ENCODE measurements at places on chromosomes 16 and 17.
A peak's percentile ranks its signal among the peaks of the same experiment; 100 is the strongest.

DNA sequence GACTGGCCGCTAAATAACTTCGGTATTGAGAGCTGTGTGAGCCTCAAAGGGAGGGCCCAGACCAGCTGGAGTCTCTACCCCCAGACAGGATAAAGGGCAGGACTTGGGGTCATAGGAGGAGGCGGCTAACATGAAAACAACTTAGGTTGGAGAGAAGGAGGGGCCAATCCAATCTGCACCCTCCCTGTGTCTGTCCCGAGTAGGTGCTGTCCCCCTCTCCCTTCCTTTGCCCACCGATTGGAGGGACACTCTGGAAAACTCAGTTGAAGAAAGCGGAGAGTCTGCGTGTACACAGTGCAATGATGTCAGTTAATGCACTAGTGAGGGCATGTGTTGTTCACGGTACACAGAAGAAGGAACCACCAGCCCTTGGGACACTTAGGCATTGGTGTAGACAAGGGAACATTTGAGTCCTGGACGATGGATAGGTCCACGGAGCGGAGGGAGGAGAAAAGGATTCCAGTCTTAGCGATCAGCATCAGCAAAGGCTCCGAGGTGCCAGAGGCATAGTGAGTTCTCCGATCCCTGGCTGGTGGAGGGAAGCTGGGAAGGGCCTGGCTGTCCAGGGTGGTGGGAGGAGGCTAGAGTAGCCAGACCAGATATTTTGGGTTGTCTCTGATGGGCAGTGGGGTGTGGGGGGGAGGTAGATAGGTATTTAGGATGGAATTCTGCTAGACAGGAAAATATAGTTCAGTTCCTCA, 761 bp downstream of the NOL3 start:
- H3K27me3 ChIP-seq = peaks cover 28% of the 10 kb centered on the region
- H3K36me3 ChIP-seq = peaks cover 5% of the 10 kb centered on the region
- H3K4me3 ChIP-seq = peak overlapping the region; percentile 15

GRCh38 chr17:44383861-44384260, 5.6 kb downstream of the ITGA2B start:
- H3K4me3 ChIP-seq = no peak overlapping the region
- H3K27ac ChIP-seq = no peak overlapping the region
- no peak for DNase-seq
- peaks cover 6% of the 10 kb centered on the region for H3K4me1 ChIP-seq

GRCh38 chr16:53457670-53458069, 23.4 kb downstream of the RBL2 start:
- peaks cover 91% of the 10 kb centered on the region for H3K36me3 ChIP-seq
- peak; percentile 72 for DNase-seq
- H3K4me3 ChIP-seq = peak overlapping the region; percentile 80
- H3K4me1 ChIP-seq = peaks cover 45% of the 10 kb centered on the region

- no peaks in the 10 kb centered on the region for H3K36me3 ChIP-seq
- DNase-seq = no peak
- H3K27me3 ChIP-seq = no peaks in the 10 kb centered on the region
- no peaks in the 10 kb centered on the region for H3K4me1 ChIP-seq
- no peak overlapping the region for H3K27ac ChIP-seq
Measured at GRCh38 chr16:61323456-61323855, 712.8 kb downstream of the CDH8 start.

GRCh38 chr17:6536566-6537065, 19.7 kb downstream of the PITPNM3 start:
- no peaks in the 10 kb centered on the region for H3K4me1 ChIP-seq
- H3K27me3 ChIP-seq = peaks cover 28% of the 10 kb centered on the region
- no peaks in the 10 kb centered on the region for H3K36me3 ChIP-seq
- DNase-seq = no peak

- H3K27ac ChIP-seq = no peak overlapping the region
- no peaks in the 10 kb centered on the region for H3K27me3 ChIP-seq
- DNase-seq = no peak
- H3K4me3 ChIP-seq = no peak overlapping the region
- H3K4me1 ChIP-seq = peaks cover 60% of the 10 kb centered on the region
- peaks cover 11% of the 10 kb centered on the region for H3K36me3 ChIP-seq
Measured at GRCh38 chr17:75356260-75356937, 49.1 kb downstream of the GRB2 start.

- no peaks in the 10 kb centered on the region for H3K36me3 ChIP-seq
- H3K4me3 ChIP-seq = no peak overlapping the region
- DNase-seq = no peak
Measured at GRCh38 chr17:10205549-10206185, 7.3 kb upstream of the GAS7 start.

DNA sequence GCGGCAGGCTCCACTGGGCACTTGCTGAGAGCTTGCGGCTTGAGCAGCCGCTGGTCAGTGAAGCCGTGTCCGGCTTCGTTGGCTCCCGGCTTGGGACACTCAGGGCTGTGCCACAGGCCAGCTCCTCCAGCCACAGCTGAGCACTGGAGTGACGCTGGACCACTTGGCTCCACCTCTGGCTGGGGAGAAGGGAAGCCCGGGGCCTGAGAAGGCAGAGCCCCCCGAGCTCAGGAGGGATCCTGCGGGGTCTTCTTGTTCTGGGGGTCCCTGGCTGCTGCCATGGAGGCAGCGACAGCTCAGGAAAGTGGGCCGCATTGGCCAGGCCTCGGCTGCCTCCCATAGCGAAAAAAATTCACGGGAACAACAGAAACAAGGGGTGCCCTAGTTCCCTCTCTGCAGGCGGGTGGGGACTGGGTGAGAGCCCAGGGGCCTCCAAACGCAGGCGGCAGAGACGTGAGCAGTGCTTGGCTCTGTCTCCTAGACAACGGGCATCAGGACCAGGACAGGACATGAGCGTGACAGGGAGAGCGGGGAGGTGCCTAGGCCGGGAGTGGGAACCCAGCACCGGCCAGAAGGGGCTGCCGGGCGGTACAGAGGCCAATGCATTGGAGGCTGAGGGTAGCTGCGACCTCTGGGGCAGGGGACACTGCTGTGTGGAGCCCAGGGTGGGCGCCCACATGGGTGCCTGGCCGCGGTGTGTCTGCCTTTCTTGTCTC, 37.7 kb downstream of the SLC7A5 start:
- no peaks in the 10 kb centered on the region for H3K27me3 ChIP-seq
- peak overlapping the region; percentile 46 for H3K27ac ChIP-seq
- DNase-seq = no peak
- H3K36me3 ChIP-seq = peaks cover 100% of the 10 kb centered on the region
- no peak overlapping the region for H3K4me3 ChIP-seq

- H3K27me3 ChIP-seq = no peaks in the 10 kb centered on the region
- H3K4me3 ChIP-seq = no peak overlapping the region
- DNase-seq = no peak
- H3K27ac ChIP-seq = no peak overlapping the region
Measured at GRCh38 chr17:9255833-9256232, 234.5 kb downstream of the NTN1 start.

- DNase-seq = no peak
- no peak overlapping the region for H3K27ac ChIP-seq
- no peaks in the 10 kb centered on the region for H3K27me3 ChIP-seq
Measured at GRCh38 chr16:52812678-52813556, 239.8 kb downstream of the CHD9NB start.

GRCh38 chr16:3259836-3260235, 3.4 kb upstream of the MEFV start:
- H3K36me3 ChIP-seq = peaks cover 20% of the 10 kb centered on the region
- no peak overlapping the region for H3K4me3 ChIP-seq
- H3K27me3 ChIP-seq = peaks cover 26% of the 10 kb centered on the region
- H3K27ac ChIP-seq = no peak overlapping the region

DNA sequence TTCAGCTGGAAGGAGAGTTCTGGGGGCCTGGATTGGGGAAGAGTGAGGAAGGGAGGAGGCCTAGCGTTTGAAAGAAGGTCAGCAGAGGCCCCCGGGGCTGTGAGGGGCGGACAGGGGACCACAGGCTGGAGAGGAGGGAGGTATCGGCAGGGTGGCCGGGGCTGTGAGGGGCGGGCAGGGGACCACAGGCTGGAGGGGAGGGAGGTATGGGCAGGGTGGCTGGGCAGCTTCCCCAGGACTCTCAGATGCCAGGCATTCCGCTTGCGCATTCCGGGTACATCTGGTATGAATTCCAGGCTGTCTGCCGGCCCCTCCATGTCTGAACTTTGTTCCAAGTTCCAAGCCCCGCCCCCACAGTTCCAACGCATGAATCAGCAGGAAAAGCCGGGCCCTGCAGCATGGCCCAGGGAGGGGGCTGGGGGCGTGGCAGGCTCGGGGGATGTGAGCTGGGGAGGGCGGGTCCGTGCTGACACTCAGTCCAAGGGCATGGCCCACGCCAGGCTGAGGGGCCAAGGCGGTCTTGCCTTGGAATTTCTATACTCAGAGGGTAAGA, 4.3 kb upstream of the TLCD2 start:
- peaks cover 23% of the 10 kb centered on the region for H3K36me3 ChIP-seq
- no peak for DNase-seq
- H3K4me1 ChIP-seq = peaks cover 30% of the 10 kb centered on the region
- H3K4me3 ChIP-seq = peak overlapping the region; percentile 97
- no peaks in the 10 kb centered on the region for H3K27me3 ChIP-seq

GRCh38 chr17:7292194-7292593, 2.2 kb downstream of the YBX2 start:
- DNase-seq = no peak
- peaks cover 5% of the 10 kb centered on the region for H3K36me3 ChIP-seq
- peaks cover 19% of the 10 kb centered on the region for H3K4me1 ChIP-seq
- peaks cover 27% of the 10 kb centered on the region for H3K27me3 ChIP-seq

- no peak overlapping the region for H3K27ac ChIP-seq
- peaks cover 5% of the 10 kb centered on the region for H3K27me3 ChIP-seq
- H3K36me3 ChIP-seq = no peaks in the 10 kb centered on the region
- peaks cover 22% of the 10 kb centered on the region for H3K4me1 ChIP-seq
- no peak for DNase-seq
Measured at GRCh38 chr16:85945424-85945751, 46.4 kb downstream of the IRF8 start.

- H3K27me3 ChIP-seq = no peaks in the 10 kb centered on the region
- no peak overlapping the region for H3K4me3 ChIP-seq
- DNase-seq = no peak
- H3K4me1 ChIP-seq = no peaks in the 10 kb centered on the region
- H3K27ac ChIP-seq = no peak overlapping the region
- no peaks in the 10 kb centered on the region for H3K36me3 ChIP-seq
Measured at GRCh38 chr16:6356911-6357310, 975.7 kb upstream of the RBFOX1 start.

DNA sequence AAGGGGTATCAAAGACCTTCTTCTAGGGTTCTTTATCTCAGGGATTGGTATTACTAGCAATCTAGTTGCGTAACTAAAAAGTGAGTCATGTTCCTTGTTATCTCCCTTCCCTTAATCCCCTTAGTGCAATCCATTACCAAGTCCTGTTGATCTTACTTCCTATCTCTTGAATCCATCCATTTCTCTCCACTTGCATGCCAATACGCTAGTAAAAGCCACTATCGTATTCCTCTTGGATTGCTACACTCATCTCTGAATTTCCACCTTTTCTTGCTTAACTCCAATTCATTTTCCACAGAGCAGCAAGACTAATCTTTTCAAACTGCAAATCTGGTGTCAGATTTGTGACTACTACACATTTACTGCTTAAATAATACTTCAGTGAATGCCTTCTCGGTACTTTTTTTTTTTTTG, 1.8 kb upstream of the ADAT1 start:
- H3K4me1 ChIP-seq = peaks cover 50% of the 10 kb centered on the region
- H3K27ac ChIP-seq = peak overlapping the region; percentile 98
- no peak for DNase-seq
- no peaks in the 10 kb centered on the region for H3K27me3 ChIP-seq
- peaks cover 61% of the 10 kb centered on the region for H3K36me3 ChIP-seq
- peak overlapping the region; percentile 50 for H3K4me3 ChIP-seq

DNA sequence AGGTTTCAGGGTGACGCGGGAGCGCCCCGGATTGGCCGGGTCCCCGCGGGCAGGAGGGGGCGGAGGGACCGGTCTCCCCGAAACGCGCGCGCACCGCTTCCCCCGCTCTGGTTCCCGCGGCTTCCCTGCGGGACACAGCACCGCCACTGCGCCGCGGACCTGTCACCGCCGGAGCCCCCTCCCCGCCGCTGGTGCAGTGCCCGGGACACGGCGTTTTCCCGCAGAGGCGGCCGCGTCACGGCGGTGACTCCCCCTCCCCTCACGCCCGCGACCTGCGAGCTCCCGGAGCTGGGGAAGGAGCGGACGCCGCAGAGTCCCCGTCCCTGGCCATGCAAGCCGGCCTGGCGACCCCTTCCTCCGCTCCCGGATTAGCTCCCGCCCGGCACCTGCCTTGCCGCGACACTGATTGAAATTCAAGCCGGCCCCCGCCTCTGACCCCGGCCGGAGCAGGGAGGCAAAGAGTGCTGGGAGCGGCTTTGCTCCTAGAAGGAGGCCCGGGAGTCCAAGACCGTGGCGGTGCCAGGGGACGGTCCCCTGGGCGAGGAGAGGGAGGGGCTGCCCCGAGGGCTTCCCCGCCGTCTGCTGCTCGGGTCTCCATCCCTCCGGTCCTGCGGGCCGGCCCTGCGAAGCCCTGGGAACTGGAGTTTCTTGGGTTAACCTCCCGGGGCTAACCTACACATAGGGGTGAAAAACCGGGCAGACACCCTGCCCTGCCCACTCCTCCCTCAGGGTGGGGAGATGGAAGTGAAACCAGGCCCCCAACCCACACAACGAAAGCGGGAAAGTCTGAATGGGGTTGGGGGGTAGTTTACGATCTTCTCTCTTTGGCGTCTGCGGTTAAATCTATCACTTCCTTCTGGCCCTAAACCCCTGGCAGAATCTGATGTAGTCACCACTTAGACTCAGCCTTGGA, 1.0 kb downstream of the RHBDL3 start:
- DNase-seq = peak; percentile 19
- H3K4me3 ChIP-seq = peak overlapping the region; percentile 77
- H3K36me3 ChIP-seq = no peaks in the 10 kb centered on the region

GRCh38 chr16:528111-529011, 849 bp downstream of the CAPN15 start:
- no peaks in the 10 kb centered on the region for H3K27me3 ChIP-seq
- peak; percentile 39 for DNase-seq
- H3K27ac ChIP-seq = peak overlapping the region; percentile 90
- H3K4me3 ChIP-seq = peak overlapping the region; percentile 95
- peaks cover 19% of the 10 kb centered on the region for H3K36me3 ChIP-seq

DNA sequence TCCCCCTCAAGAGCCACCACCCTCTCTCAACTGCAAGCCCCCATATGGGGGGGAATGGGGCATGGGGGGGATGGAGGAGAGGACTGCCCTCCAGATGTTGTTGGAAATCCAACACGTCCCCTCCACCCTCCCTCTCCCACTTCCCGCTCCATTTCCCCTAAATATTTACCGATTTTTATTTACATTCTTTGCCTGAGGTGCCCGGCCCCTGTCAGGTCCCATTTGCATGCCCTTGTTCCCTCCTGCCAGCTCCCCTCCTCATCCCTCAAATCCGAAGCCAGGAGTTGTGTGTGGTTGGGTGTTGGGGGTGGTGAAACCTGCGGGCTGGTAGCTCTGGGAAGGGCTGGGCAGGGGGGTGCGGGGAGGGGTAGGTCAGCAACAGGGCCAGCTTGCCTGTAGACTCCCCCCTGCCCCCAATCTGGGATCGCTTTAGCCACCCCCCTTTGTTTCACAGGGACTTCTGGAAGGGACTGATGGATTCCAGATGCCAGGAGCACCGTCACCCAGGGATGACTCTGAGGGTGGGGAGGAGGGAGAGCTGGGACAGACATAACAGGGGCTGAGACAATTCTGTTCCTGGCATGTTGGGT, 39.7 kb upstream of the NGFR start:
- no peak overlapping the region for H3K27ac ChIP-seq
- H3K4me3 ChIP-seq = no peak overlapping the region
- H3K4me1 ChIP-seq = peaks cover 20% of the 10 kb centered on the region
- peaks cover 54% of the 10 kb centered on the region for H3K27me3 ChIP-seq
- no peak for DNase-seq
